ENCODE measurements at places on chromosomes 5 and 9.
A peak's percentile ranks its signal among the peaks of the same experiment; 100 is the strongest.

DNA sequence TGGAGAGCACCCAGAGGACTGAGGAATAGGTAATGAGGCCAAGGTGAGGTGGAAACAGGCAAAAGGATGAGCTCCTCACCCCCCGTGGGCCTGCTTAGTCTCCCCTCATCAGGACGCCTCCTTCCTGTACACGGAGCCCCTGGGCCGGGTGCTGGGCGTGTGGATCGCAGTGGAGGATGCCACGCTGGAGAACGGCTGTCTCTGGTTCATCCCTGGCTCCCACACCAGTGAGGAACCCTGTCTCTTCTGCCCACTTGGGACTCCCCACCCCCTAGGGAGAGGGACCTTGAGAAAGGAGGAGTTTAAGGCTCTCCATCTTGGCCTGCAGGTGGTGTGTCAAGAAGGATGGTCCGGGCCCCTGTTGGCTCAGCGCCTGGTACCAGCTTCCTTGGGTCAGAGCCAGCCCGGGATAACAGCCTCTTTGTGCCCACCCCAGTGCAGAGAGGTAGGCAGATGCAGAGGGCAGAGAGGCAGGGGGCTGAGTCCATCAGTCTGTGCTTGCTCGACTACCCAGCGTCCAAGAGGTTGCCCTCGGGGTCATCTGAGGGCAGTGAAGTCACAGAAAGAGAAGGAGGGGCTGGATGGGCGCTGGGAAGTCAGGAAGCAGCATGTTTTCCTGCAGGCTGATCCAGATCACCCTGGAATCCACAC, 7.0 kb downstream of the DOLK start:
- peak; percentile 63 for DNase-seq

- DNase-seq = no peak
These were observed 27.1 kb downstream of the SH3PXD2B start for GRCh38 chr5:172427202-172427601.

DNA sequence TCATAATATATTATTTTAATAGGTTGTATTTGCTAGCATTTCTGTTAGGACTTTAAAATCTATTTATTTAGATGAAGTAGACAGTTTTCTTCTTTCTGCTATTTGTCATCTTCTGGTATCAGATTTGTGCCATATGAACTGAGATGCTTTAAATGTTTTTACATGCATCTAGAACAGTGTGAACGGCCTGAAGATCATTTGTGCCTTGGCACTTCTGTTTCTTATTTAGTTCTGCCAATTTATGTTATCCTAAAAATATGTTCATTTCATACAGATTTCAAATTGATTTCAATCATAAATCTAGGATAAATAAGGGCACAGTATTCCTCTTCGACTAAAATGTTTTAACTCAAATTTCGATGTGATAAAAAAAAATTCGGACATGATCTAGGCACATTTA, 16.1 kb downstream of the ZBTB34 start:
- no peak for DNase-seq

DNA sequence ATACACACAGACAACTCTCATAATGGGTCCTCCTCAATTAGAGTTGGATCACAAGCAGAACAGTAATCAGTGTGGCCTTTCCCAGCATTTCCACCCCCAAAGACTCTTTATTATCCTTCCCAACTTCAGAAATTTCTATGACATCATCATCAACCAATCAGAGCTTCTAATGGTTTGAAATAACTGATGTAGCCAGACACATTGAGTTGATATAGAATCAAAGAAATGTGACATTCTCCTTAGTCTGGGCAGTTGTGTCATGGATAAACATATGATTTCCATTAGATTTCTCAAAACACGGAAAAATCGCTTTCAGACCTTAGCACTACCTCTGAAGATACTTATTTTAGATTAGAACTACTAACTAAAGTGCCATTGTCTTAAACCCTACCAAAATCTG, 75.7 kb upstream of the NFIB start:
- DNase-seq = no peak
